Stimulated activated CD8-positive, alpha-beta memory T cell treated with anti-CD3 and anti-CD28 coated beads, Interleukin-4, amount 100 ng/mL, for 24 hours (primary cell): ENCODE measurements at places on chromosomes 4 and X.

DNA sequence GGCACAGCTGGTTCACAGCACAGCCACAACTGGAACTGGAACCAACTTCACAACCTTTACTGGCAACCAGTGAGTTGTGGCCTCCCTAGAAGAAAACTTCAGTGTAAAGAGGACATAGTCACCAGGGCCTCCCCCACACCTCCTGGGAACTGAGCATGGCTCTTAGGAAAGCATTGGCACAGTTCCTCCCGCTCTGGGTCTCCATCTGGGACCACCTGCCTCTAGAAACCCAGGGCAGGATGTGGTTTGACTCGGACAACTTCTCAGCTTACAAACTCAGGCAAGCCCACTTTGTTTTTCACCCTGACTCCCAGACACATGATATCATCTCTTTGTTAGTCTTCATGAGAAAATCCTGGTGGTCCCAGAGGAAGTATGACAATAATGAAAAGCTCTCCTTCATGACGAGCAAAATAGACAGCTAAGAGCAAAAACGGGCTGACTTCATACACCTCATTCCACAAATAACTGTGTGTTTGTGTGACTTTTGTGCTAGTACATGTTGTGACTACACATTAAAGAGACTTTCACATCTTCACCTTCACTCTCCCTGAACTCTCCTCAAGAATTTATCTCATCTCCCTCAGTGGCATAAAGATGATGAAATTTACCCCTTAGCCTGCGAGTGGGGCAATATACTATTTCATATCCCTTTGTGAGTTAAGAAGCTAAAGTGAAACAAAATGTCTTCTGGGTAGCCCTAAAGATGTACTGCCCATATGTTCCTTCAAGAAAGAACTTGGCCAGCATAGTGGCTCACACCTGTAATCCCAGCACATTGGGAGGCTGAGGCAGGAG is 75.4 kb downstream of the SH3KBP1 start:
- no peak for DNase-seq

GRCh38 chrX:2500803-2501558 is at the start of the genes DHRSX and ZBED1:
TSS of gene DHRSX (minus strand) at chrX:2500976. CDS start at chrX:2500925, 51 bp downstream.
TSS of gene ZBED1 (minus strand) at chrX:2500976. CDS start at chrX:2490719, 10,257 bp downstream.
- DNase-seq, result peak; percentile 38

DNA sequence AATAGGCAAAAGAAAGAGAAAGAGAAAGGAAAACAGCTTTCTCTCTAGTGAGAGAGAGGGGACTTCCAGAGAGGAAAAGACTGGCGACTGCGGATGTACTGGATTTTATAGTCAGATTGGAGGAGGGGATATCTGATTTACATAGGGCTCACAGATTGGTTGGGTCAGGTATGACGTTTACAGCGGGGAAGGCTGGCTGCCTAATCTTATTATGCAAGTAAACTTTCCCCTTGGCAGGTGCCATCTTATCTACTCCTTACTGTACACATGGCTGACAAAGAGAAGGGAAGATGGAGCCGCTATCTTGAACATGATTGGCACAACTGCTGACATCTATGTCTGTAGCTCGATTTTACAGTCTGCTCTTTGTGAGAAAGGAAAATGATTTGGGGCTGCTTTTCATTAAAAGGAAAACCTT is 25.4 kb downstream of the RBPJ start:
- DNase-seq, result no peak

DNA sequence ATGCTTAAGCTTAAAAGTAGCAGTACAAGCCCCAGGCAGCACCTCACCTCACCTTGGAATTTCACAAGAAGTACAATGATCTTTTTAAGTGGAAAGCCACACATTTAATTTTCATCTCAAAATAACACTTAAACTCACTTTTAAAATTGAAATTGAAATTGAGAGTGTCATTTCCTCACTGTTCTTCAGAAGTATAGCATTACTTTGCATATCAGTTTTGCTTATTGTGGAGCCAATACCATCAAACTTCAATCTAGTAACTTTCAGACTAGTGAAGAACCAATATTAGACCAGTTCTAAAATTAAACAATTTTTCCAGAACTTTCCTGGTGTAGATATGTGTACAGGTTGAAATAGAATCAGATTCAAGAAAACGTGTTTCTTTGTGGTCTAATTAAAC is 242.4 kb downstream of the NDST4 start:
- DNase-seq, result no peak

- no peak for DNase-seq
These were observed 8.5 kb downstream of the PITX2 start for GRCh38 chr4:110614173-110614963.

GRCh38 chr4:24053934-24054333 is 164.1 kb upstream of the PPARGC1A start:
- no peak for DNase-seq

DNA sequence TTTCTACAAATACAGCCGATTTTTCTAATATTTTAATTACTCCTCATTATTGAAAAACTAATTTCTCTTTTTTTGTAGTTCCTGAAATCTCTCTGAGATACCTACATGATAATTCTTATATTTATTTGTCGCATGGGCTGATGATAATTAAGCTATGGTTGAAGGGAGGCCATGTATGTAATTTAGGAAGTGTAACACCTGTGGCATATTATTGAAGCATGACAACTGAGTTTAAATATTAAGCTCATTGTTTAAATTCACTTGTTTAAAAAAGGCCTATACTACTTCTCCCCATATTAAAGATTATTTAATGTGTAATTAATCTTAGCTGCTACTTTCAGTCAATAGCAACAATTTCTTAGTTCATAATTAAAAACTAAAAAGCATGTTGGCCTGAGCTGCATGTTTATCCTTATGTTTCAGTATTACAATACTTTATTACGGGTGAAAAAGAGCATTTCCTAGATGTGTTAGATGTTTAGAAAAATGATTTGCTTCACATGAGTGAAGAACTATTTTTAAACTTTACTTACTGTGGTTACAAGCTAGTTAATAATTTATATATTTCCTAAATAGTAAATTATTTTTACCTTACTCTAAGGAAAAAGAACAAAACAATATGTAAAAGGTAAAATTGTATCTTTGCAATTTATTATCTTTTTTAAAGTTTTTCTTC is 122.4 kb downstream of the RAP1GDS1 start:
- DNase-seq, result no peak

GRCh38 chr4:78323439-78323838 is 228.1 kb upstream of the ANXA3 start:
- no peak for DNase-seq

GRCh38 chr4:167775375-167775774 is 317.0 kb upstream of the ANXA10 start:
- no peak for DNase-seq

- DNase-seq, result no peak
These were observed 124.6 kb downstream of the ANOS1 start for GRCh38 chrX:8607326-8607725.

GRCh38 chr4:68683034-68683433 is 12.6 kb upstream of the UGT2B15 start:
- no peak for DNase-seq

DNA sequence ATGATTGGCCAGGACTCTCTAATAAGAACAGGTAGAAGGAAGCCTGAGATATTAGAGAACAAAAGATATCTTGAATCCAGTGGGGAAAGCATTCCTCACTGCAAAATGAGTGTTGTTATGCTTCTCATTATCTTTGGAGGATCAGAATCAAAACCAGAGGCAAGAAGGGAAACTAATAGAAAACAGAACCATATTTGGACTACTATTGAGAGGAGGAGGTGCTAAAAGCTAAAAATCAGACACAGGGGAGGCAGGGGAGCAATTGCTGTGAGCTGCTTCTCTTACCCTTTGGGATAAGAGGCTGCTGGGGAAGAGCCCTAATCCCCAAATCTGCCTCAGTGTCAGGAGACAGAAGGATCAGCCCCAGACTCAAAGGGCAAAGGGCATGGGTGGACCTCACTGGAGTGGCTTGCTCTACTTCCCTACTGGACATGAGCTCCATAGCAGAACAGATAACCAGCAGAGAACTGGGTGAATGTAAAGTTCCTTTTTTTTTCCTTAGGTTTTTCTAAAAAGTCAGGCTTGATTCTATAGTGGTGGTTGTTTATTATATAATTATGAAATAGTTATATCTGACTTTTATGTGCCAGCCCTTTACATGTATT is 60.1 kb downstream of the SEPTIN11 start:
- DNase-seq, result no peak

GRCh38 chr4:1062419-1062818 is 50.9 kb downstream of the RNF212 start:
- no peak for DNase-seq

DNA sequence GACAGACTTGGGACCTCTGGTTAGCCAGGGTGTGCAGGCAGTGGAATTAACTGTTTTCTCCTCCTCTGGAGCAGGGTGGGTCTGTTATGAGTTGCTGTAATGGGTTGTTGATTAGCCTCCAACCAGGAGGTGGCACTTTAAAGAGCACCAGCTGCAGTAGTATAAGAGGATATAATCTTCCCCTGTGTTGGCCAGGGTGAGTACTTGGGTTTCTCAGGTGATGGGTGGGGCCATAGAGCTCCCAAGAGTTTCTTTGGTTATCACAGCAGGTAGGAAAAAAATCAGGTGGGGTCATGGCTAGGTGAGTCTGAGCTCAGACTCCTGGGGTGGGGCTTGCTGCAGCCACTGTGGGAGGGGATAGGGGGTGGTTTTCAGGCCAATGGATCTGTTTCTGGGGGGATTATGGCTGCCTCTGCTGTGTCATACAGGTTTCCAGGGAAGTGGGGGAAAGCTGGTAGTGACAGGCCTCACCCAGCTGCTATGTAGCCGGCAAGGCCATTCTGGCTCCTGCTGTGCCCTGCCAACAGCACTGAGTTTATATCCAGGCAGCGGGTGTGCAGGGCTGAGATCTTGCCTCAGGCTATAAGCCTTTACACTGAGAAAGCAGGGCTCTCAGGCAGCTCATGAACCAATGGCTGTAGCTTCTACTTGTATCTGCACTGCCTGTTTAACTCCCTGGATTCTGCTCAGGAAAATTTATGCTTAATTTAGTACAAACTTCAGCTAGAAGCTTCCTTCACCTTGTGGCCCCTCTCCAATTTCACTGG is 70.1 kb downstream of the CCNG2 start:
- no peak for DNase-seq

DNA sequence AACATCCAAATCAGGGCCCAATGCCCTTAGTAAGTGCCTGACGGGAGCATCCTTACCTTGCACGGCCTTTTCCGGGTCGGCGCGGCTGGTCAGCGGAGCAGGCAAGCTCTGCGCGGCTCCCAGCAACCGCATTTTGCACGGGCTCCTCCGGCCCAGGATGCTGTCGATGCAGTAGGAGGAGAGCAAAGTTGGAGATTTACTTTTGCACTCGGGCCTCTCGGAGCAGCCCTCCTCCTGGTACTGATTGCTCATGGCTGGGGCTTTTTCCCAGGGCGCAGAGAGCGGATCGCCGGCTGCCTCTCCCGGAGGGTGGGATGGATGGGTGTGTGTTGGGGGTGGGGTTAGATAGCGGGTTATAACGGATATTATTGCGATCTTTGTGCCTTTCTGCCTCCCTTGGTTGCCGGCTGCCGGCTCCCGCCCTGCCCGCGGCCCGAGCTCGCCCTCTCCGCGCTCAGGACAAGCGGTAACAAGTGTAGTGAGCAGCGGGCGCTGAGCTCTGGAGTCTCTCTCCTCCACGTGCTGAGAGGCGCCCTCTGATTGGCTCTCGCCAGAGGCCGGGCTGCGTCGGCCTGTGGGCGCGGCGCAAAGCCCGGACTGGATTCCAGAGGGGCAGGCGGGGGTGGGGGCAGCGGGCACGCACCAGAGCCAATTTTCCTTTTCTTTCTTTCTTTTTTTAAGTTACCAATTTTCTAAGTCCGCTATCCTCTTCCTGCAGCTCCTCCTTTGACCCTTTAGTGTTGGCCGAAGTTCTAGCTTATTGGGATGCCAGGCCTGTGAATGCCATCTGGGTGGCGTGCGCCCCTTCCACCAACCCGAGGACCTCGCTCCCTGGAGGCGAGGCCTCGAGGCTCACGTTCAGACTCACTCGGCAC is at the start of gene ARX:
TSS of gene ARX (minus strand) at position 480 of the 875 bp plus-strand sequence. CDS start at position 252, 228 bp downstream.
- no peak for DNase-seq

DNA sequence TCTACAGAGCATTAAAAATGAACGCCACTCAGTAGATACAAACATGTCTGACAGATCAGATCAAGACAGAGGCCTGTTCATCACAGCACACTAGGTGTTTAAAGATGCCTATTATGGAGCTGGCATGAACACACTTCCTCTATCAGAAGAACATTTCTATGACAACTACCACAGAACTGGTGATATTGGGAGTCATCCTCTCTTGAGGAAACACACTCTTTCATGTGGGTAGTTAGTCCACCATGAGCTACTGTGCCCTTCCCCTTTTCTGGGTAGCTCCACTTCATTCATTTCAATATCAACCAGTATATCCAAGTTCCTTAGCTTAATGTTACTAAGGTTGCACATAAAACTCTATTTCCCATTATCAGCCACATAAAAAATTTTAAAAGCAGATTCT is 46.7 kb downstream of the MAOB start:
- DNase-seq, result no peak

- no peak for DNase-seq
These were observed 191.0 kb downstream of the NSUN7 start for GRCh38 chr4:40940756-40941155.

DNA sequence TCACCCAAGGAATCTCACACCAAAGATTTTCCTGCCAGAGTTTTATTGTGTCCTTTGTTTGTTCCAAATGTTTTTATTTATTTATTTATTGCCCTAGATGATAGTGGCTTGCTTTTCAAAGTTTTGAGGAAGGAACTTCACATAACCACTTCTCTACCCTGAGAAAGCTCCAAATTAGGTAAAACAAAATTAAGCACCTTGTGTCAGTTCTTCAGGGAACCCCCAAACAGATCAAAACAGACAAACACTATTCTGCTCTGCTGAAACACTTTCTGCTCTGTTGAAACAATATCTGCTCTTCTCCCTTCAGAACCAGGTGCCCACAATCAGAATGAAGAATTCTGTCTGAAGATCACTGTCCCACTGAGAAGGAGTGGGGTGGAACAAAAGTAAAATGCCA is 16.5 kb upstream of the CYBB start:
- no peak for DNase-seq

DNA sequence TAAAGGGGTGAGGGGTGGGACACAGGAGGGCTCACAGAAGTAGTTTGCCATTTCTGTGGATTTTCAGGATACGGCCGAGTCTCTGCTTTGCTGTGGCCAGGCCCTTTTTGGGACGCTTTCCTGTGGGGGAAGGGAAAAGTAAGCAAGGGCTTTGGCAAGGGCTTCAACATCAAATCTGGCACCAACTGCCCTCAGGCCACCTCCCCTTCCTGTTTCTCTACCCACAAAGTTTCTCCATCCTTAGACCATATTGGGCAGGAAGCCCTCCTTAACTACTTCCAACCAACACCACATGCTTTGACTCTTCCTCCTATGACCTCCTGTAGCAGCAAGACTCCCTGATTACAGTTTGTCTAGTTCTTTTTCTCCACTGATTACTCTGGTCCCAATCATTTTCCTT is 105.1 kb downstream of the PHF8 start:
- DNase-seq, result no peak

- DNase-seq, result no peak
These were observed 162.2 kb upstream of the NDST4 start for GRCh38 chr4:115275615-115276014.

DNA sequence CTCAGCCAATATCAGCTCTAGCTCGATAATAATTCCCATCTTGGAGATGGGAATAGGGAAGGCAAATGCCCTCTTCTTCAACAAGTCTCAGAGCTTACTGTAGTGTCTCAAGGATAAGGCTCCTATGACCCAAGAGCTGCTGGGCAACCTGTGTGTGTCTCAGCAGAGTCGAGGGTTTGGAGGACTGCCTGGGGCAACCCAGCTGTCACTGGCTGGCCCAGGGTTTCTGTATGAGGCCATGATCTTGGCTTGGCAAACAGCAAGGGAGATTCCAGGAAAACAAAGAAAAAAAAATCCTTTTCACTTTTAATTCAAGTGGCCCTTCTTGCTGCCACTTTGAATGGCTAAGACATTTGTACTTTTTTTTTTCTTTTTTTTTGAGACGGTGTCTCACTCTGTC is 34.4 kb downstream of the TMSB4X start:
- no peak for DNase-seq

- no peak for DNase-seq
These were observed 12.7 kb downstream of the MSANTD1 start for GRCh38 chr4:3261411-3262207.
